ENCODE measurements at places on chromosomes 5 and 9.

DNA sequence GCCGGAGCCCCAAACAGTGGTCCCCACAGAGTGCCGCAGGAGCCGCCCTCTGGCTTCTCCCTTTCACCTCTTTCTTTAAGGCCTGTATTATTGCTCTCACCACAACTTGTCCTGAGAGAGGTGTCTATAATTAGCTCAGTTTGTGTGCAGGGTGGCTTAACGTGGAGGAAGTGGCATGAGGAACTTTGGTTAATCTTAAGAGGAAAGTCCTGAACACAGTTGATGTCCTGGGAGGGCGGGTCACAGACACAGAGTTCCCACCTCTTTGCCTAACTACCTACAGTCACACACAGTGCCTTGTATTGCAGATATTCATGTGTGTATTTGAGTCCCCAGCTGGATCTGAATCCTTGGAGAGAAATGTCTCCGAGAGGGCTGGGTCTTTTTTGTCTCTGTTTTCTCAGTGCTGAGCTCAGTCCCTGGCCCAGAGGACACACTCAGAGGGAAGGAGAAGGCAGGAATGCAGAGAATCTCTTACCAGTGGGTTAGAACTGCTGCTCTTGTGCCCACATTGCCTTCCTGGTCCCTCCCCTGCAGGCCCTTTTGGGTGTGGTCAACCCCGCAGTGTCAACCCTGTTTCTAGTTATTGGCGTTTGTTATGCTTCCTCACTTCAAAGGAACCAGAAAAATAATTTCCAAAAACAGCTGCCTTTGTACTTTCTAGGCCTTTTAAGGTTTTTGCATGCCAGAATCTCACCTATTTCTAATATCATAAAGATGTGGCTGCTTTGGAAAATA lies 392.5 kb downstream of the KDM4C start:
- no peak for DNase-seq

DNA sequence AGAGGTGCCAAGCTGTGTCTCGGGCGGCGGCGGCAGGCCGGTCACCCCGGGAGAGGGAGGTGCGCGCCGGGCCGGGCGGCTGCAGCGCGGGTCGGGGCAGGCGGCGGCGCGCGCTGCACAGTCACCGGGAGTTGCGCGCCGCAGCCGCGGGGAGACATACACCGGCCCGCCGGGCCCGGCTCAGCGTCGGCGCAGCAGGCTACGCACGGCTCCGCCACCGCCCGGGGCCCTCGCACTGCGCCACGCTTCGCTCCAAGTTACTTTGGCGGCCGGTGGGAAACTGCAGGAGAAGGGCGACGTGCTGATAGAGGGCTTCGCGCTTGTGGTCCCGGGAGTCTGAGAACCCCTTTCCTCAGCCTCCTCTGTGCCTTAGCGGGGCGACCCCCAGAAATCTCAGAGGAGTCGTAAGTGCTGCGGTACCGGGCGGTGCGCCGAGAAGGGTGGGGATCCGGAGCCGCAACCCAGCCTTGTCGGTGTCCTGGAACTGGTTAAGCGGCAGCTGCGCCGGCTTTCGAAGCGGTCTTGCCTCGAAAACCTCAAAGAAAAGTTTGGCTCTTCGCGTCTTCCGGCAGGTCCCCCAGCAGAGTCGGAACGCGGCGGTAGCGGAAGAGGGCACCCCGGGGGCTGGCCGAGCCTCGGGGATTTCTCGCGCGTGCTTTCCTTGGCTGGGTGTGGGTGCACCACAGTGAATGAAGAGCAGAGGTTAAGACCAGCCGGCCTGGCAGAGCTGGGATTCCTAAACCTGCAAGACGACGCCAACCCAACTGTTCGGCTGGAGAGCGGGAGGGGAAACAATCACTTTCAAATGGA lies at the start of gene EFNA5:
EFNA5 (minus strand) TSS at position 6 of the 810 bp plus-strand sequence.
- DNase-seq, result peak; percentile 44

GRCh38 chr9:73841018-73841417 lies 656.1 kb upstream of the RORB start:
- DNase-seq, result no peak

GRCh38 chr9:72753266-72753893 lies 199.5 kb downstream of the ALDH1A1 start:
- DNase-seq, result peak; percentile 7

DNA sequence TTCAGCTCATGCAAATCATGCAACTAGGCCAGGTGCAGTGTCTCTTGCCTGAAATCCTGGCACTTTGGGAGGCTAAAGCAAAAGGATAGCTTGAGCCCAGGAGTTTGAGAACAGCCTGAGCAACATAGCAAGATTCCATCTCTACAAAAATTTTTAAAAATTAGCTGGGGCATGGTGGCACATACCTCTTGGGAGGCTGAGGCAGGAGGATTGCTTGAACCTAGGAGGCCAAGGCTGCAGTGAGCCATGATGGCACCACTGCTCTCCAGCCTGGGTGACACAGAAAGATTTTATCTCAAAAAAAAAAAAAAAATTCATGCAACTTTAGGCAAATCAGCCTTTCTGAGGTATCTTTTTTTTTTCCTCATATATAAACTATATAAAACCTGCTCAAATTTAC lies 35.6 kb upstream of the CCNB1 start:
- no peak for DNase-seq

DNA sequence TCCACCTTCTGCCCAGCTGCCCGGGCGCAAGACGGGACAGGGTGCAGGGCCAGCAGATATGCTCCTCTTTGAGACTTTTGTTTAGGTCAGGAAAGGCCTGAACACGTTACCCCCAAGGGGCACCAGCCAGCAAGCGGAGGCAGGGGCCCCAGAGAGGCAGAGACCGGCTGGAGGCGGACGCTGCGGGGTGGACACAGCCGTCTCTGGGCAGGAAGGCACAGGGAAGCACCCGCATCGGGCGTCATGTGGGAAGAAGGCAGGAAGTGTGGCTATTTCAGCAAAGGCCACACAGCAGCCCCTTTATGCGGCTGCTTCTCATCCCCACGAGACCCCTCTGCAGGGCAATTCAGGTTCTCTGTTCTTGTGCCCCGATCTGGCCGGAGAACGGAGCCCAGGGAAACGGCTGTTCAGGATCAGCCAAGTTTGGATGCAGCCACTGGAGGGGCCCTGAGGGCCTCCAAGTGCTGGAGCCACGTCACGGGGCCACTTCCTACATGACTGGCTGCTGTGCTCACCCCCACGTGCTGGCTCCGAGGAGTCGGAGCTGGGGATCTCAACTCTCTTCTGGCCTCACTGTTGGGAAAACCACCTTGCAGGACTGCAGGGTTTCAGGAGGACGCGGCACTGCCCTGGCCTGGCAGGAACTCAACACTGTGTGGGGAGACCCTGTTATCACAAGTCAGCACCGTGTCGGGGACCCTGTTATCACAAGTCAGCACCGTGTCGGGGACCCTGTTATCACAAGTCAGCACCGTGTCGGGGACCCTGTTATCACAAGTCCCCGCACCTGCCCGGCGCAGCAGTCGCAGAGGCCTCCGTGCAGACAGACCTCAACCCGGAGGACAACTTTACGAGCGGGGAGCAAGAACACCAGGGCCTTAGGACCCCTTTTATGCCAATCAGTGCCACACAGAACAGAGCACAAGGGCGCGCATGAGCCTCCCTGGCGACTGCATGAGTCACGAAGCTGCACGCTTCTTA lies 44.4 kb downstream of the SLC12A7 start:
- no peak for DNase-seq

Measured in ACHN (cell line).